Peyer's patch (tissue), 4 donors: ENCODE measurements at places on chromosomes 16 and 17. TPM values are rescaled to one million over a fixed set of nuclear protein-coding genes. Genes with fewer than 3 reads are reported as not detected.
A peak's percentile ranks its signal among the peaks of the same experiment; 100 is the strongest.

GRCh38 chr17:57604771-57605674 lies 140.1 kb downstream of the CCDC182 start:
- DNase-seq: peak; percentile 86

DNA sequence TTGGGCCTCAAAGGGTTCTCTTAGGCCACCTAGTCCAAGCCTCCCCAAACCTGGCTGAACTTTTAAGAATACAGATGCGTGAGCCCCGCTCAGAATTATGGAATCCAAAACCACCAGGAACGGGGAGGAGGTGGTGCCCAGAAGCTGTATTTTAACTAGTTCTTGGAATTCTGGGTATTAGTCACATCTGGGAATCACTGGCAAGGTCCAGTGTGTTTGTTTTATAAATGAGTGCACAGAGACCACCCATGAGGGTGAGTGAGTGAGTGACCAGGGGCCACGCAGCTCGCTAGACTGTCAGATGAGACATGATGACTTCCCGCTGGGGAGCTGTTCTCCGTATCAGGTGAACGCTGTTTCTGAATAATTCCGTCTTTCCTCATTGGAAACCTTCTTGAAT lies 14.2 kb downstream of the KLHL36 start:
- no peak for DNase-seq

- peak; percentile 28 for DNase-seq
Observed at GRCh38 chr17:79623786-79624717, 13.2 kb upstream of the RBFOX3 start.

DNA sequence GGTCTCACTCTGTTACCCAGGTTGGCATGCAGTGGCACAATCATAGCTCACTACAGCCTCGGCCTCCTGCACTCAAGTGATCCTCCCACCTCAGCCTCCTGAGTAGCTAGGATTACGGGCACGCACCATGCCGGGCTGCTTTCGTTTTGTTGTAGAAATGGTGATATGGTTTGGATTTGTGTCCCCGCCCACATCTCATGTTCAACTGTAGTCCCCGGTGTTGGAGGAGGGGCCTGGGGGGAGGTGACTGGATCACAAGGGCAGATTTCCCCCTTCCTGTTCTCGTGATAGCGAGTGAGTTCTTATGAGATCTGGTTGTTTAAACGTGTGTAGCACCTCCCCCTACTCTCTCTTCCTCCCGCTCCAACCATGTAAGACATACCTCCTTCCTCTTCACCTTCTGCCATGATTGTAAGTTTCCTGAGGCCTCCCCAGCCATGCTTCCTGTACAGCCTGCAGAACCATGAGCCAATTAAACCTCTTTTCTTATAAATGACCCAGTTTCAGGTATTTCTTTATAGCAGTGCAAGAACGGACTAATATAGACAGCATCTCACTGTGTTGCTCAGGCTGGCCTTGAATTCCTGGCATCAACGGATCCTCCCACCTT lies 6.0 kb downstream of the PDZD9 start:
- DNase-seq: no peak

DNA sequence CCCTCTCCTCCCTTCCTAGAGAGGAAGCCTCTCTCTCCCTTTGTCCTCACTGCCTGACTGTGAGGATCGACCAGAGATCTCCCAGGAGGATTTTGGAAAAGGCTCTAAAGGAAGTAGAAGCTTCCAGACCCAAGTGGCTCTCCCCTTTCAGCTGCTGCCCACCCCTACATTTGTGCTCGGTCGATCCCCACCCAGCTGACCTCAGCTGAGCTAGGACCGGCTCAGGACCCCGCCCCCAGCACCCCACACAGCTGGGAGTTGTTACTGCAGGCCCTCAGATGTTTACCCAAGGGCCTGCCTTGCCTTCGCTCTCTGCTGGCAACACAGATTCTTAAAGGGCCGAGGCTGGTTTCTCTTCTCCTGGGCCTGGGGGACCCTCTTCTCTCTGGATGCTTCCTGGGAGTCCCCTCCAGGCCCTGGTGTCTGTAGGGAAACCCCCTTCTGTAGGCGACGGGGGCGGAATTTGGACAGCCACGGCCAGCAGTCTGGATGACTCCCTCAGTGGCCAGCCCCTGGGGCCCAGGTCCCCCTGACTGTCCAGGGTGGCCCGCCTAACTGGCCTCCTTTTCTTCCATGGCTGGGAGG lies 26.9 kb upstream of the TIMP2 start:
- DNase-seq: no peak

DNA sequence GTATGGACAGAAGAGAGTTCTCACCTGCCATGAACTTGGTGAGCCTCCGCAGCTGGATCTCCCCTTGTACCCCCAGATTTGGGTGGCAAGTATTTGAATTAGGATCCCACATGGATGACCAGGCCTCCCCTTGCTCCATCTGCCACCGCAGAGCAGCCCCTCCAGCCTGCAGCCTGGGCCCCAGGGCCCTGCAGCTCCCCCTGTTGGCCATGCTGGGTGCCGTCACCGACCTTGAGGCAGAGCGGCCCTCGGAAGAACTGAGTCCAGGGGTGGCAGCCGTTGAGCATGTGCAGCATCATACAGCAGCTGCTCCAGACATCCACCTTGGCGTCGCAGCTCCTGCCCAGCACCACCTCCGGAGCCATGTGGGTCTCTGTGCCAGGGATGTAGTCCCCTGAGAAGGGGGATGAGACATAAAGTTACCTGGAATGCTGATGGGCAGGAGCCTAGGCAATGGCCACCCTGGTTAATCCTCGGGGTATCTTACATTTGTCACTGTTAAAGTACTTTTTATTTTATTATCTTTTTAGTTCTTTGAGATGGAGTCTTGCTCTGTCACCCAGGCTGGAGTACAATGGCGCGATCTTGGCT lies 9.0 kb upstream of the SPATA32 start:
- DNase-seq: peak; percentile 61

GRCh38 chr17:83122834-83123233 lies 43.4 kb downstream of the METRNL start:
- DNase-seq: no peak

DNA sequence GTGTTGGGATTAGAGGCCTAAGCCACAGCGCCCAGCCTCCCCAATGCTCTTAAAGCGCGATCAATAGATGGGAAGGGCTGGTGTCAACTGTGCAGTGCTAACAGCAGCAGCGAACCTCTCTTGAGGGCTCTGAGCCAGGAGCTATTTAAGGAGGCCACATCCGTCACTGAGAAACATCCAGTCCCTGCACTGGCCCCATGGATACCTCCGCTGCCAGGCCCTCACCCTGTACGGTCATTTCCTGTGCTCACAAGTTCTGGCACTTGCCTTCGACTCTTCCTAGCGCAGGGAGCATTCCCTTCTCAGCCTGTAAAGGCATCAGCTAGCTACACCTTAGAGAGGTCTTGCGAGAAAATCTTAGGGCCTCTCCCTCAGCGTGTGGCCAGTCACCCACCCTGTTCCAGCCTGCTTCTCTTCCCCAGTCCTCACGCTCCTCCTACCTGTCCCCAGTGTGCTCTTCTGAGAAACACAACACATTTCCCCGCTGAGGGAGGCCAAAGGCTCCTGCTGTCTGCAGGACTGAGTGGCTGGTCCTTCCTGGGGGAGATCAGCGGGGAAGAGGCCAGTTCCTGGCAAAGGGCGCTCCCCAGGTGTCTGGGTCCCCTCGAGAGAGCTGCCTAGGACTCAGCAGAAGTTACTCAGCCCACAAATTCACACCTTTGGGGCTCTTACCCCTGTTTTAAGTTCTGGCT lies 28.6 kb downstream of the GTF3C1 start:
- no peak for DNase-seq

GRCh38 chr16:10737068-10737625 lies 6.5 kb upstream of the NUBP1 start:
- peak; percentile 81 for DNase-seq

DNA sequence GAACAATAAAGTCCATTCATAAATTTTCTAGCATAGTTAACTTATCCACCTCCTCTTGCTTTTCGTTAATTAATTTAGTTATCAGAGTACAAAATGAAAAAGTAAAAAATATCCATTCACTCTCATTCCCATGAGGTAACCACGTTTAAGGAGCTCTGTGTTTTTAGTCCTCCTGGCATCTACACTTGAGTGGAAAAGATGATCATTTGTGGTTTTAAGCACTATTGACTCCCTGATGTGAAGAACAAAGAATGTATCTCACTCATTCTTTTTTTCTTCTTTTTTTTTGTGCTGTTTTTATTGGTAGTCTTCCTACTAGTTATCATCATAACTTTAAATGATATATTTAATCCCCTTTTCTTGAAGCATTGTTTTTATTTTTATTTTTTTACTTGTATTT lies 26.1 kb downstream of the QPRT start:
- DNase-seq: no peak

DNA sequence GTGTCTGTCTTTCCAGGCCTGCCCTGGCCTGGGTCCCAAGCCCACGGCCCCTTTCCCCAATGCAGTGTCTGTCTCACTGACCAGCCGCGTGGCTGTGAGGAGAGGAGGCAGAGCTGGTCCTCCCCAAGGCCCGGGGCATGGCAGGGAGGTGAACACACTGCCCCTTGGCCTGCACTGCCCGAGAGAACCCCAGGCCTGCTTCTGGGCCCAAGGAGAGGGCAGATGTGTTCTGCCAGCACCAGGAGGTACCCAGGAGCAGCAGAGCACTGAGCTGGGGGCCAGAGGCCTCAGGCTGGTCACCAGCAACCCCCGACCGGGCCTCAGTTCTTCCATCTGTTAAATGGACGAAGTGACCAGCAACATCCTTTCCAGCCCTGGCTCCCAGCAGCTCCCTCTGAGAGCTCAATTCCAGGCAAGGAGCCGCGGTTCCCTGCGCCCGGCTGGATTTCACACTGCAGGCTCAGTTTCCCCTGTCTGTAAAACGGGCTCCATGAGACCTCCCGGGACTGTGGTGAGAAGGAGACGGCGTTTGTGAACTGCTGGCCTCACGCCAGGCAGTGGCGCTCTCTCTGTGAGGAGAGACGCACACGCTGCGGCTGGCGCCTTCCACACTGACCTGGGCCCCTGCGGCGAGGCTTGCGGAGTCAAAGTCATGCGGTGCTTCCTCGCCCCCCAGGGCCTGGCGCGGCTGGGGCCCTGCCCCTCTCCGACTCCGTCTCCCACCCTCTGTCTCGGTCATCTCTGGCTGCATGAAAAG lies 8.1 kb upstream of the ZFPM1 start:
- DNase-seq: no peak

DNA sequence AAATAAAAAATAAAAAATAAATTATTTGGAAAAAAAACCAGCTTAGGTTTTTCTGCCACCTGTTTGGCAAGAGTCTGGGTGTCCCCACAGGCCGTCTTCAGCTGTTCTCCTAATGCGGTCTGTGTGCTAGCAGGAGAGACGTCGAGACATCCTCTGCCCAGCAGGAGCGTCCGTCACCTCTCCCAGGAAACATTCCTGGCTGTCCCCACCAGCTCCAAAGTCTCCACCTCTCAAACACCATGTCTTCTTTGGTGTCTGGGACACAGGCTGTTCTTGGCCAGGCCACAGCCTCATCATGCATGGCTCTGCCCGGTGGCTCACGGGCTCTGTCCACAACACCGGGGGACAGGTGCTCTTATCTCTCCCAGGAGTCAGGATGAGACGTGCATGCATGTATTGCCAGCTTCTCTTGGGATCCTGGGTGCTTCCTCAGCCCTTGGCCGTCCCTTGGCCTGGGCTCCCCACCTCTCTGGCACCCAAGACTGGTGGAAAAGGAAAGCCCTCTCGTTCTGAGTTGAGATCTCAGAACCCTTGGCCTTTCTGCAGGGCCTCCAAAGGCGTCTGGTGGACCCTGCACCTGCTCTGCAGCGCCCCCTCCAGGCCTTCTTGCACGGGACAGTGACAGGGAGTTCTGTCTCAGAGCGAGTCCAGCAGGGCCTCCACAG lies 84.9 kb upstream of the CBX4 start:
- DNase-seq: peak; percentile 81

DNA sequence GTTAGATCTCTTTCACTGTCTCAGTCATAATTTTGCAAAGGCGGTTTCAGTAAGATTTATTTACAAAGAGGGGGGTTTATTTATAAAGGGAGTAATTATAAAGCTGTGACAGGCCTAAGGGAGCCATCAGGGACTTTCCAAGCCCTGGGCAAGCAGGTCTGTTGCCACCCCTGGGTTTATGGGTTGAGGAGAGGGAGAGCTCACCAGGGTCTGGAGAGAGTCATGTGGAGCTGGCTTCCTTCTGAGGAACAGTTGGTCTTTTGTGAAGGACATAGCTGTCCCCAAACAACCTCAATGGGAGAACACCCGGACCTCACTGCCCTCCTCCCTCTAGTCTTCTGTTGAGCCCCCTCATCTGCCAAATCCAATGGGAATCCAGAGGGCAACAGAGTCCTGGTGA lies 9.8 kb downstream of the ITGAM start:
- no peak for DNase-seq

- DNase-seq: no peak
Observed at GRCh38 chr17:16150251-16150856, 65.0 kb downstream of the NCOR1 start.

DNA sequence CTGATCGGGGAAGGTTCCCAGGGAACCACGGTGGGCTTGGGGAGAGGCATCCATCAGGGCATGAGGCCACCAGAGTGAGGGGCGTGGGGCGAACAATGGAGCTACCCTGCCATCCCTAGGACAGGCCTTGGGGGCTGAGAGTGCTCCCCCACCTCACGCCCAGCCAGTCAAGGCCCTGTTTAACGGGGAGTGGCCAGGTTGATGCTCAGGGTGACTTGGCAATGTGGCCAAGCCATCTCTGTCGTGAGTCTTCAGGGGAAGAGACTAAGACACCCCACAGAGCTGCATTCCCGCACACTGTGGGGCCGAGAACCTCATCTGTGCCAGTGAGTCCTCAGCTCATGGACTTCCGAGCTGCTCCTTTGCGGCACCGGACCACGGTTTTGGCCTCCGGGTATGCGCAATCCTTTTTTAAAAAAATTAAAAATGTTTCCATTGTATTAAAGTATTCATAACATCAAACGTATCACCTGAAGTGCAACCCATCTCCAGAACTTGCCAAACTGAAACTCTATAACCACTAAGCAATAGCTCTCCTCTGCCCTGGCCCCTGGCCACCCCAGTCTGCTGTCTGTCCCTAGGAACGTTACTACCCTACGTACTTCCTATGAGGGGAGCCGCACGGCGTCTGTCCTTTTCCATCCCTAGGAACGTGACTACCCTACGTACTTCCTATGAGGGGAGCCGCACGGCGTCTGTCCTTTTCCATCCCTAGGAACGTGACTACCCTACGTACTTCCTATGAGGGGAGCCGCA lies 71.8 kb upstream of the DOC2B start:
- DNase-seq: peak; percentile 9

CCL8 gene
- not detected for total RNA-seq

AIPL1 gene
- total RNA-seq: not detected

GRIN2A gene
- 0.35 TPM for total RNA-seq

CD300A gene
- 8.1 TPM for total RNA-seq

LGALS3BP gene
- total RNA-seq: 1,631 TPM

TAC4 gene
- not detected for total RNA-seq
